Stimulated activated CD8-positive, alpha-beta memory T cell treated with anti-CD3 and anti-CD28 coated beads, Interleukin-12 subunit alpha, Interleukin-12 subunit beta, amount 100 ng/mL, for 4 hours (primary cell): ENCODE measurements at places on chromosomes 5 and 9.

DNA sequence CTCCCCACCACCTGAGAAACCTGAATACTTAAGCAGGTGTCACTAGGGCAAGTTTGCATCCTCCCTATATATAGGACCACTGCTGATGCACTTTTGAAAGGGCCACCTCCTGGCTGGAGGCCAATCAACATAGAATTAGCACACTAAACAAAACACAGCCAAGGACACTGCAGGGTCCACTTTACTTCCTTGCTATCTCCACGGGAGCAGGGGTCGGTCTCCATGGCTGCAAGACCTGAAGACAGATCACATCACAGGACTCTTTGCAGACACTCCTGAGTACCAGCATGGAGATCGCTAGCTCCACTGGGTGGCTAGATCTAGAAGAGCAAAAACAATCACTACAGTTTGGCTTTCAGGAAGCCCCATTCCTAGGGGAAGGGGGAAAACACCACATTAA, 72.3 kb downstream of the C9orf153 start:
- DNase-seq, result no peak

DNA sequence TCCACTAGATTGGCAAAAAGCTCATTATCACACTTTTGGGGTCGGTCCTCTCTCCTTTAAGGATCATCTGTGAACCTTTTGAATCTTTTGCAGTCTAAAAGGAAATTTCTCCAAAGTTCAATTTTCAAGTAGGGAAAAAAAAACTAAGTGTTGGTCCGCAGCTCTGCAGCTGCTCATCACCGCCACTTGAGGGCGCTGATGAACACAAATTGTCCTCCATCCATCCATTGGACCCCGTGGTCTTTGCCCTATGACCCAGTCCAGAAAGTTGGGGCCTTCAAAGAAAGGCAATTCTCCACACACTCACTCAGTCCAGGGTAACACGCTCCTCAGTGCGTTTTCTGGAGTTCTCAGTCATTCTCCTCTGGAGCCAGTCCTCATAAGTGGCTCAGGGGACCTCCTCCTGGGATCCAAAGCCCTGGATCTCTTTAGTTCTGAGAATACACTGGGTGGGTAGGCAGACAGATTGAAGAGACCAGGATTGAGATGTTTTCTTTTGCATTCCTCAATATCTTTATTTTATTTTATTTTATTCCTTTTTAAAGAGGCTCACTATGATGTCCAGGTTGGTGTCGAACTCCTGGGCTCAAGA, 63.6 kb upstream of the SLC28A3 start:
- no peak for DNase-seq

GRCh38 chr5:78065663-78066062, 228.8 kb downstream of the AP3B1 start:
- no peak for DNase-seq

- no peak for DNase-seq
Observed at GRCh38 chr5:17240487-17240886, 23.1 kb downstream of the BASP1 start.

DNA sequence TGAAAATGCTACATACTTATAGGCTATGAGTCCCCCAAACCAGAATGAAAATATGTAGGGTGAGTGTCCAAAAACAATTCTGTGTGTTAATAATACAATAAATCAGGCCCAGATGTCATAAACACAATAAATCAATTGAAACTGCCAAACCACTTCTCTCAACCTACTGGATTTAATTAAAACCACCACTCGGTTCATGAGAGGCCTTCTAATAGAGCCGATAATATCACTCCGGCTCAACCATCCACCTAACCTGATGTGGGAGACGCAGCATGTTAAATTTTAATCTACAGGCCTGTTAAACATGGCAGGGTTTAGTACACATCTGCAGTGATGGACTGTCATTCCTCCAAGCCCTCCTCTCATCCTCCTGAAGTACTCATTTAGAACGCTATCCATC, 734.5 kb upstream of the ZNF608 start:
- DNase-seq, result no peak

DNA sequence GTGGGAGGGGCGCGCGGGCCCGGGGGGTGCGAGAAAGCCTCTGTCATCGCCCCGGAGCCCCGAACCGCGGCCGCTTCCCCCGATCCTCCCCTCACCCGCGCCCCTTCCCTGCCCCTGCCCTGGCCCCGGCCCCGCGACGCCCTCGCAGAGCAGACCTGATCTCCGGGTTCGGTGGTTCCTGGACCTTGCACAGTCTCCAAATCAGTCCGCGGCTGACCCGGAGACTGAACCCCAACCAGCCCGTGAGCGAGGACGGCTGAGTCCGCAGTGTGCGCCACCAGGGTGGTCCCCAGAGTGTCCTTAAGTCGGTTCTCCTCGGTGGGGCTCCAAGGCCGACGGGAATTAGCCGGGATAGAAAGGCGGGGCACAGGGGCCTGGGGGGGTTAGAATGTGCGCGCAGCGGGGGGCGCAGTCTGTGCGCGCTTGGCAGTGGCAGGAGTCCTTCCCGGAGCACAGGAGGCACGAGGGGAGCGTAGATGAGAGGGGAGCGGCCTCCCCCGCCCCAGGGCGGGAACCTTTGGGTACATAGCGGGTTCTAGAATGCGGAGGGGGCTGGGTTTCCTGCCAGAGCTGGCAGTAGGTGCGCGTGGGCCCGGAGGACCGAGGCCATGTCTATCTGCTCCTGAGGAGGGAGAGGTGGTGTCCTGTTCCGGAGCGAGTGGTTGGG, 779 bp downstream of the PKN3 start:
- no peak for DNase-seq

DNA sequence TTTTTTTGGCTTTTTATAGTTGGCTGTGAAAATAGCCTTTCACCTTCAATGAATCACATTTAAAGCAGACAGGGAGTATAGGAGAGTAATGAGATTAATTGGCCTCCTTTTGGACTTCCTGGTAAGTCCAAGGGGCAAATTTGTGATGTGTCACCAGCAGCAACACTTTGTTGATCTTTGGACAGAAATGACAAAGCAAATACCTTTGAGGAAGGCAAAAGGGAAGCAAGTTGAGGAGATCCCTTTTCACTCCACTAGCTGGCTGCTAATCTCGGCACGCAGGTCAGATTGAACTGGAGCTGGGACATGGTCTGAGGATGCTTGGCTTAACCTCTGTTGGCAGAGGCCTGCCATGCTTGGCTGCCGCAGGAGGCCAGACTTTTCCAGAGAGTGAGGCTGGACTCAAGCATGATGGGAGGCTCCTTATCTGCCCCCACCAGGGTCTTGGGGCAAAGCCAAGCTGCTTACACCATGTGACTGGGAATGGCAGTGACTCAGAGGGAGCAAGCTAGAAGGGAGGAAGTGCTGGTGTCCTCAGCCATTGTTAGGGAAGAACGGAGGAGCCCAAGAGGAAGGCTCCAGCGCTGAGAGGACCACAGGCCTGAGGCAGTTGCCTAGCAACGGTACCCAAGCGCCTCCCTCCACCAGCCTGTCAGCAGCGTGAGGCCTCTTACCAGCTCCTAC, 174.5 kb upstream of the MAP1B start:
- DNase-seq, result no peak

DNA sequence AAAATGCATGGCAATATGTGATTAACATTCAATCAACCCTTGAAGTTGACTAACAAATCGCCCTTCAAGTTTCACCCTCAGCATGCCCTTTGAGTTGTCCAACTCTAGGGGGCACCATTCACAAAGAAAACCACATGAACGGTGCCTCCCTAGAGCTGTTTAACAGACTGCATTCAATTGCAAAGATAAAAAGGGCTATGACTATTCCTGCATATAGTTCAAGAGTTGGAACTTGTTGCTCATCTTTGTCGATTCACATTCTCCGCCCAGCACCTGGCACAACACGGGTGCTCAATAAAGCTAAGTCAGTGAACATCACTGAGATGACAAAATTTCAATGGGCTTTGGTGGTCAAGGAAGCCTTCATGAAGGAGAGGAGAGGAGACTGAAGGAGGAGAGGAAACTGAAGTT, 69.6 kb upstream of the SLC30A5 start:
- no peak for DNase-seq
